ENCODE measurements at places on chromosomes 3 and 15.

GRCh38 chr3:27657404-27657803 lies 64.7 kb downstream of the EOMES start:
- DNase-seq = peak; percentile 48

GRCh38 chr15:97479957-97480356 lies 480.5 kb upstream of the ARRDC4 start:
- no peak for DNase-seq

- DNase-seq = no peak
Observed at GRCh38 chr15:89972085-89972484, 29.0 kb upstream of the ZNF710 start.

- no peak for DNase-seq
Observed at GRCh38 chr15:58471348-58471747, 39.6 kb downstream of the LIPC start.

GRCh38 chr3:43093974-43094373 lies 11.9 kb downstream of the POMGNT2 start:
- no peak for DNase-seq

DNA sequence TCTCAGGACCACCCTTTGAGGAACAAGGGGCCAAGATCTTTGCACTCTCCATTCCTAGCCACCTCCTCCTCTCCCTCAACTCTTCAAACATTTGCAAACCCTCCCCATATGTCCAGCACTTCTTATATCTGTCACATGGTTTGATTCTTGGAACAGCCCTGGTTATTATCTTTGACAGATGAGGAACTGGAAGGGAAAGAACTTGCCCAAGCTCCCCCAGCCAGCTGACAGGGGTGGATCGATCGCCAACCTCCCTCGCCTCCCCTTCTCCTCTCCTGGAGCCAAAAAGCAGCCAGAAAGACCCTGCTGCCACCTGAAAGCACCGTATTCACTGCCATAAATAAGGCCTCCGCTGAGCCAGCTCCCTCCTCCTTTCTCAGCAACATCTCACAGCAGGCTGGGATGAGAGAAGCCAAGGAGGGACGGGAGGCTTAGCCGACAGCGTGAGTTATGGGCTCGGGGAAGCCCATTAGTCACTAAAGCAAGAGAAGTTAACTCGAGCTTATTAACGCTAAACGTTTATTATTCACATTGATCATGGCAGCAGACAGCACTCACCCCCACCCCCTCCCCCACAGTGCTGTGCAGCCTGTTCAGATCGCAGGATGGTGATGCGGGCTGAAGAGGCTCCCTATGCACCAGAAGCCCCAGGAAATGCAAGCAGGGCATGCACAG lies 22.2 kb upstream of the FGD5 start:
- no peak for DNase-seq

DNA sequence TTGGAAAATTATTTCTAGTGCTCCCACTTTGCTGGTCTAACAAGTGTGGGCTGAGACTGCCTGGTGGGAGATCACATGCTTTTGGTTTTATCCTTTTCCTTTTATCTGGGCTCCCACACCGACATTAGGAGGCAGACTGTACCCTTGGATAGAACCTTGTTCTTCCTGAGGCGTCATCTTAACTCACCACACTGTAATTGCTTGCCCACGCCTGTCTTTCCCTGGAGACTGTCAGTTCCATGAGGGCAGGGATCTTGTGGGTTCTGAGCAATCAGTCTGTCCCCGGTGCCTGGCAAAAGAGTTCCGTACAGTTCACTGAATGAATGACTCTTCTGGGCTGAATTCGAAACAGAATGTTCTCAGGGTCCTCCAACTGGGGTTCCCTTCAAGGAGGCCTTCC lies 124.6 kb upstream of the ABHD17C start:
- no peak for DNase-seq

DNA sequence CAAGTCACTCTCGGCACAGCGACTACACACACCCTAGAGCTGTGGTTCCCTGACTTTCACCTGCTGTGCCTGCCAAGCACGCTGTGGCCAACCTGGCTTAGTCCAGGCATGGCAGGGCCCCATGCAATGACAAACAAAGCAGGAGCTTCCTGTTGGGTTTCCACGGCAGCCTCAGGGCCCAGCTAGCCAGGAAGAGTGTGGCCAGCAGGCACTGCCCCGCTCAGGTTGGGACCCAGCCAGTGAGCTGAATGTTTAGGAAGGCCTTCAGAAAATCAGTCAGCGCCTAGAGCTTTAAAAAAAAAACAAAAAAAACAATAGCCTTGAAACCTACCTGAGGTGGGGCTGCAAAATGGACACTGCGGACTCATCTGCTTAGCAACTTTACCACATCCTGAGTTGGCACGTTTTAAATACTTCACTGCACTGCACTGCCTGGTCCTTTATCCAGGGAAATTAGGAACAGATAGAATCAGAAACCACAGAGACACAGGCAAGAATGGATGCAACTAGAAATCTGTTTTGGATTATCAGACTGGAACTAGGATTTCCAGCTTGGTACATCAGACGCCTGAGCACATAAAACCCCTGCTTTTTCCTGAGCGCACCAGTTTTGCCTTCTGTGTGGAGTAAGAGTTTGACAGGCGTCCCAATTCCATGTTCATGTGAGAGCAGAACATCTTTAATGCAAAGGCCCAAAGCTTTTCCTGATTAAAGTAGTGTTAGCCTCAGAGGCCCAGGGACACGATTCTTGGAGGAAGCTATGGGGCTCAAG lies 36.2 kb upstream of the LDHAL6B start:
- peak; percentile 80 for DNase-seq

DNA sequence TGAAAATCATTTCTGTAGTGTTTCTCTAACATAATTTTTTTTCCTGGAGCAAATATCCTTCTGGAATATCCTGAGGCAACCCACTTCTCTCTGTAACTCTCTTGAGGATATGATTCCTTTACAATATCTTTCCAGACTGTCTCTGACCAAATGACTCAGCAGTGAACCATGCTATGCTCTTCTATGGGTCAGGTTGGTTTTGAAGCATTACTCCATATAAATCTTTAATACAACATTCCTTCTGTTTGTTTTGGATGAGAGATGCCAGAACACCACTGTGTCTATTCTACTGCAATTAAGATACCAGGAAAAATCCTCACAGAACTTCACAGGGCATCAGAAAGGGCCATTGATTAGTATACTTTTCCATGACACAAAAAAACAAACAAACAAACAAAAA lies 626.4 kb upstream of the ZNF385D start:
- no peak for DNase-seq

GRCh38 chr15:96130734-96131133 lies 199.8 kb upstream of the NR2F2 start:
- peak; percentile 19 for DNase-seq

GRCh38 chr3:178707311-178708031 lies 171.2 kb downstream of the KCNMB2 start:
- no peak for DNase-seq

GRCh38 chr15:23857028-23857641 lies 170.0 kb upstream of the NDN start:
- no peak for DNase-seq

DNA sequence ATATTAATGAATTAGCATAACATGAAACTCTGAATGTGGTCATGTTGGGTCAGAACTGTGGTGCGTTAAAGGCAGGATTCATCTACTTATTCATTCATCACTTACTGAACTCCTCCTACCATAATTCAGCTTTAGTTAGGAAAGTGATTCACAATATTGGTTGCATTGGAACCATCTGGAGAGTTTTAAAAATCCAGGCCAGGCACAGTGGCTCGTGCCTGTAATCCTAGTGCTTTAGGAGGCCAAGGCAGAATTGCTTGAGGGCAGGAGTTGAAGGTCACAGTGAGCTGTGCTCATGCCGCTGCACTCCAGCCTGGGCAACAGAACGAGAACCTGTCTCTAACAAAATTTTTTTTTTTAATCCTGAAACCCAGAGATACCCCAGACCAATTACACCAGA lies 44.2 kb upstream of the ATG7 start:
- no peak for DNase-seq

DNA sequence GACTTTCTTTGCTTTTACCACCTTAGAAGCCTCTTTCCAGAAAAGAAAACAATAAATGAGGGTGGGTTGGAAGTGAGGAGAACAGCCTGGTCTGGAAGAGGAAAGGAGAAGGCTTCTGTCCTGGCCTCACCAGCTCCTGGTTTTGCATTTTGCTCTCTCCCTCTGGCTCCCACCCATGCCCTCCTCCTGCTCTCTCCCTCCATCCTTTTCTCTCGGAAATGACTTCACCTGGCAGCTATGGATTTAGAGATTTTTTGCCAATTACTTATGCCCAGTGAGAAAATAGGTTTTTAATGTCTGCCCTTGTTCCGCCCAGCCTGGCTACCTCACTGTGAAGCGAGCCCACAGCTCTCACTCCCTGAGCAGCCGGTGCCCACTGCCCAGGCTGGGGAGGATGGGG lies 77.9 kb upstream of the NTRK3 start:
- no peak for DNase-seq

DNA sequence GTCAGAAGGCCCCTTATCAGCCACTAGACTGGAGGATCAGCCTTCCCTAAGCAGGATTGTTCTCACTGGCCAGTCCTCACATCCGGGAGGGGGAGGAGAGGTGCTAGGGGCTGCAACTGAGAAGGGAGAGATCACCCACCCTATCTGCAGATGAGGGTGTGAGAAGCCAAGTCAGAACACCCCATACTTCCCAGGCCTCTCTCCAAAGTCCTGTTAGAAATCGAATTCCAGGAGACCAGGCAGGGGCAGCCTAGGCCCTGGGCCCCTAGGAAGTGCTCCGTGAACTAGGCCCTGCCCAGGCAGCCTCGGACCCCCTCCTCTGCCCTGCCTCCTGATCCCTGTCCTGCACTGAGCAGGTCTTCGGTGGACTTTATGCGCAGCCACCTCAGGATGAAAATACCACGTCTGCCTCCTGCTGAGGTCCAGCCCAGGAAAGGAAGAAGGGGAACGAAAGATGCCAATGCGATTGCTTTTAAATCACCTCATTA lies 933 bp downstream of the DZIP1L start:
- peak; percentile 11 for DNase-seq

DNA sequence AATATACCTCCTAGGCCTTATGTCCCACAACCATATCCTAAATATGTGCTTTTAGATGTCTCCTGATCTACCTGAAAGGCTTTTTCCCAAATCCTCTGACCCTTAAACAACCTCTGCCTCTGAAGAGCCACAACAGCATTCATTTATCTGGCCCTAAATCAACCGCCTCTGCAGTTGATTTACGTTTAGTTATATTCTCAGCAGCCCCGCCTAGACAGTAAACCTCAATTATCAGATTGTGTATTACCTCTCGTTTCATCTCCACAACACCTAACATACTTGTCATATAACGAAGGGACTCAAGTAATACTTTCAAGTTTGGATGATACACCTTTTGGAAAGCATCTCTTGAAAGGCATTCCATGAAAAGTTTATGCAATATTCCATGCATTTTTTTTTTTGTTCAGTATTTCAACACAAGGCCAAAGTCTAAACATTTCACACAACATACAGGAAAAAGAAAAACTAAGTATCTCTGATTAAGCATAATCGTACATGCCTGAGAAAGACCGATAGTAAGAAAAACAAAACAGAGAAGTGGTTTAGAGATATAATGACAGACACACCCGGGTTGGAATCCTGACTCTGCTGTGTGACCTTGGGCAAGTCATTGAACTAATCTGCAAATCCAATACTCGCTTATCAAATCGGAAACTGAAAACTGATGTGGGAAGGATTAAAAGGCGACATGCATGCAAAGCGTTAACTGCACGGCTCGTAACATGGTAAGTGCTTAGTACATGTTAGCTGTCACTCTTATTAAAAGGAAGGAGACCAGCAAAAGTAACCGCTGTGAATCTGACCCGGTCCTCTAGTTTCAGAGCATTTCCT lies 778 bp downstream of the CRBN start:
- DNase-seq = no peak

DNA sequence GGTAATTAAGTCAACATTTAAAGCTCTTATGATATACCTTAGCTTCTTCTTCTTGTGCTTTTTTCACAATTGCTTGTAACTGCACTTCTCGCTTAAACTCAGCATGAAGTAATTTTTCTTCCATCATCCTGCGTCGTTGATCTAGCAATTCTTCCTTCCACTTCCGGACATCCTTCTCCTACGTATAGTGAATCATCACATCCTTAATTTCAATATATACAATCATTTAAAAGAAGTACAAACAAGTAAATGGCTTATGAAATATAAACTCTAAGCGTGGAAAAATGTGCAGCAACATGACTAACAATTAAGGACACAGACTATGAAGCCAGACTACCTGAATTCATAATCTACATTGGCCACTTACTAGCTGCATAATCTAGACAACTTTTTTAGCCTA lies 151.4 kb downstream of the SCAPER start:
- peak; percentile 38 for DNase-seq

- DNase-seq = peak; percentile 1
Observed at GRCh38 chr3:100335434-100335833, 877 bp downstream of the NIT2 start.

GRCh38 chr3:32947789-32948238 lies 3.6 kb upstream of the CCR4 start:
- DNase-seq = peak; percentile 95

DNA sequence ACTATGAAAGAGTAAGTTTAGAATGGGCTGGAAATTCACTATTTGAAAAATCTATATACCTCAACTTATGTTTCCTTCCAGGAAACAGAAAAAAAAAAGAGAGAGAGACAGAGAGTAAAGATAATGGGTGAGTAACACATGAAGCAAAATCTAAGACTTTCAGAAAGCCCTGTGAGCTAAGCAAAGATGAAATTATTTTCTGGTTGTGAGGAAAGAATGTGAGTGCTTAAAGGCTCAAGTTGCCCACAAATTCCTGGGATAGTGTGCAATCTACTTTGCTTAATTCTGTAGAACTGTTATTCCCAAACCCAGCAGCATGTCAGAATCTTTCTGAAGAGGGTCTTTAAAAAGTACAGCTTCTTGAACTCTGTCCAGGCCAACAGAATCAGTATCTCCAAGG lies 337.7 kb upstream of the AGTR1 start:
- DNase-seq = no peak

DNA sequence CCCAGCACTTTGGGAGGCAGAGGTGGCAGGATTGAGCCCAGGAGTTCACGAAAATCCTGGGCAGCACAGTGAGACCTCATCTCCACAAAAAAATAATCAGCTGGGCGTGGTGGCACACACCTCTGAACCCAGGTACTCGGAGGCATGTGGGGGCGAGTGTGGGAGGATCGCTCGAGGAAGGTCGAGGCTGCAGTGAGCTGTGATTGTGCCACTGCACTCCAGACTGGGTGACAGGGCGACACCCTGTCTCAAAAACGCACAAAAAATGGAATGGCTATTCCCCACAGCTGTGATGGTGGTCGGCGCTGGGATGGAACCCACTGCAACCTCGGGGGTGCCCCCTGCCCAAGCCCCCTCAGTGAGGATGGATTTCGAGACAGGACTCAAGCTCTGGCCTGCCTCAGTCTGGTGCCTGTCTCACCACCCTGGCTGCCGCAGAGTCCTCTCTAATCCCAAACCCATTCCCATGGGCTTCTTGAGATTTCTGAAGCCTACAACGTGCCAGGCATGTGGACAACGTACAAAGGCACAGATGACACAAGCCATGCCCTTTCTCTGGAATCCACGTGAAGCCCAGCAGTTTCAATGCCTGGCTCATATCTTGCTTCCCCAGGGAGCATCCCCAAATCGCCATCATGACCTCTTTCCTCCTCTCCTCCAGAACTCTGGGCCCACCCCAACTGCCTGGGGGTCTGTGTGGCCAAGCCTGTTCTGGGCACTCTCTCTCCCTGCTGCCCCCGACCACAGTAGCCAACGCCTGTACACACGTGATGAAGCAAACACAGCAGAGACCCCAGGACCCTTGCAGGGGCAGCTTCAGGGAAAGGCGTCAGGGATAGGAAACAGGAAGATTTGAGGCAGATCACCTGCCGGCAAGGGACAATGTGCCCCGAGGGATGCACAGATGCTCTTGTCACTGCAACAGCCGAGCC lies 32.4 kb downstream of the ADAMTS17 start:
- DNase-seq = no peak

GRCh38 chr3:43043071-43043766 lies 62.7 kb downstream of the POMGNT2 start:
- DNase-seq = no peak

Measured in dermis blood vessel endothelial cell (primary cell).